Stimulated activated CD8-positive, alpha-beta memory T cell treated with anti-CD3 and anti-CD28 coated beads, Interleukin-4, amount 100 ng/mL, for 1 hour (primary cell): ENCODE measurements at places on chromosomes 2 and 18.
A peak's percentile ranks its signal among the peaks of the same experiment; 100 is the strongest.

- no peak for DNase-seq
These were observed 136.6 kb downstream of the ZAP70 start for GRCh38 chr2:97849881-97850528.

GRCh38 chr18:75290737-75291358 is 80.3 kb downstream of the TSHZ1 start:
- DNase-seq = no peak

DNA sequence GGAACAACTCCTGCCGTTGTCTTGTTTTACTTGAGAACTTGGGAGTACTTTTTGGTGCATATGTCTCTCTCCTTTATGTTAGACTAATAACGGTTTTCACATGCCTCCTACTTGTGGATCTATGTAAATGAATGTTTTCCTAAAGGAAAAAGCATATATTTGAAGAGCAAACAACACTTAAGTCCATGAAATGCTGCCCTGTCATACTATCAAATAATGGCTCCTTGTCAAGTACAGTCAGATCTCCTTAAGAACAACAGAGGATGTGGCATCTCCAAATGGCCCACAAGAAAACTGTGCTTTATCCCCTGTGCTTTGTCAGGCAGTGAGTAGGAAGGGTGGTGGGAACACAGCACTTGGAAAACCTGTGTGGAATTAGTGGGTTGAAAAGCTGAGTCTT is 198.2 kb downstream of the PTGR3 start:
- DNase-seq = no peak

GRCh38 chr2:96470636-96471035 is 34.5 kb downstream of the NEURL3 start:
- peak; percentile 14 for DNase-seq

GRCh38 chr18:79680100-79680879 is 687 bp downstream of the CTDP1 start:
- no peak for DNase-seq

- no peak for DNase-seq
These were observed 403.2 kb downstream of the THSD7B start for GRCh38 chr2:137168552-137168951.

DNA sequence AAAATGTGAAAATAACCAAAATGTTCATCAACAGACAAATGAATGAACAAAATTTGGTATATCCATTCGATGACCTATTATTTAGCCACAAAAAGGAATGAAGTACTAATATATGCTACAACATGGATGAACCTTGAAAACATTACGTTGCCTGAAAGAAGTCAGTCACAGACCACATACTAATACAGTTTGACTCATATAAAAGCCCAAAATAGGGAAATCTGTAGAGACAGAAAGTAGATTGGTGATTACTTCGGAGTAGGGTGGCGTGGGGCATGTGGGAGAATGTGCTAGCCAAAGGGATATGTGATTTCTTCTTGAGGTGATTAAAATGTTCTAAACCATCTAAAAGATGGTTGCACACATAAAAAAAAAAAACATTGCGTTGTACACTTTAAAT is 44.2 kb upstream of the PPM1B start:
- no peak for DNase-seq
